Activated CD8-positive, alpha-beta T cell treated with anti-CD3 and anti-CD28 coated beads, Interleukin-2, amount 10 ng/mL, durations not matched to agents 7 days and 5 days (primary cell): ENCODE measurements at places on chromosomes 7 and 10. TPM values are rescaled to one million over a fixed set of nuclear protein-coding genes. Genes with fewer than 3 reads are reported as not detected.

FAM25A gene
- total RNA-seq: not detected

DNA sequence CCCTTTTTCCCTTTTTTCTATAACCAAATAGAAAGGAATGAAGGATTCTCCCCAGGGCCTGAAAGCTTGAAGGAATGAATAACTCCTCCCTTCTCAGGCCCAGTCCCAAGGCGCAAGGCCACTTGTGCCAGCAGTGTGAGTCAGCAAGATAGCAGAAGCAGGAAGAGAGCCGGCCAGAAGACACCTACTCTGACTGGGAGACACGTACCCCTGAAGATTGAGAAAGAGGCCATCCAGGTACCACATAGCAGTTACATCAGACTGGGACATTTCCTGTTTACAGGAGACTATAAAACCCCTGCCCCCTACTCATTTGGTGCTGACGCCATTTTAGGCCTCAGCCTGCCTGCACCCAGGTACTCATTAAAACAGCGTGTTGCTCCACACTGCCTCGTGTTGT lies 65.5 kb downstream of the LRRC17 start:
- no peaks in the 10 kb centered on the region for H3K4me1 ChIP-seq
- no peaks in the 10 kb centered on the region for H3K36me3 ChIP-seq
- H3K27ac ChIP-seq: no peak overlapping the region
- DNase-seq: no peak
- no peaks in the 10 kb centered on the region for H3K27me3 ChIP-seq
- H3K4me3 ChIP-seq: no peak overlapping the region

EBLN1 gene
- not detected for total RNA-seq

SRRT gene
- 292 TPM for total RNA-seq

DNA sequence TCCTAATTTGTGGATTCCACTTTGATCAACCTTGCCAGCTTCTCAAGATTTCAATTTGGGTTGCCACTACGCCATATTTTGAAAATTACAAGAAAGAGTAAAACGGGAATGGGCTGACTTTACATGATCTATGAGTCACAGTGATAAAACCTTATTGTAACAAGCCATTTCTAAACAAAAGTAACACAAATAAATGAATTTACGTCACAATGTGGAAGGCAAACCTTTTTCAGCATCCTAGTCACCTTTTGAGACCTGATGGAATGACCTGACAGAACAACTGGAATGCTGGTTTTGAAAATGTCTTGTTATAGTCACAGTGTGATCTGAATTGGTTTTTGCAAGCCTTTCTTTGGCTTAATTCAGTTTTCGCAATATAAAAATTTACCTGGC lies 85.9 kb downstream of the CDK6 start:
- no peak overlapping the region for H3K27ac ChIP-seq
- no peak overlapping the region for H3K4me3 ChIP-seq
- H3K4me1 ChIP-seq: peaks cover 36% of the 10 kb centered on the region
- no peak for DNase-seq
- H3K36me3 ChIP-seq: peaks cover 70% of the 10 kb centered on the region
